ENCODE measurements at places on chromosomes 5 and 9. TPM values are rescaled to one million over a fixed set of nuclear protein-coding genes. Genes with fewer than 3 reads are reported as not detected.

Gene TAF1L
- total RNA-seq, result under 0.01 TPM

Gene REEP5
- total RNA-seq, result 13.1 TPM

Gene MYOT
- not detected for total RNA-seq

Gene ACOT12
- total RNA-seq, result 0.31 TPM

Gene NIM1K
- total RNA-seq, result 0.21 TPM

Gene NTRK2
- total RNA-seq, result 0.10 TPM

Gene HRCT1
- not detected for total RNA-seq

Gene GABRP
- 0.10 TPM for total RNA-seq
